PC-3 (cell line): ENCODE measurements at places on chromosomes 1 and 21. TPM values are rescaled to one million over a fixed set of nuclear protein-coding genes. Genes with fewer than 3 reads are reported as not detected.

AQP10 gene
- total RNA-seq = not detected in 2 replicates

UBL4B gene
- total RNA-seq = 0.07 TPM in 1 of 2 replicates, not detected in the other

METTL25B gene
- 10.4 and 14.6 TPM in 2 replicates for total RNA-seq

JAM2 gene
- total RNA-seq = not detected in 2 replicates

PKP1 gene
- 211 and 259 TPM in 2 replicates for total RNA-seq
